ENCODE measurements at places on chromosomes 6 and 20.

DNA sequence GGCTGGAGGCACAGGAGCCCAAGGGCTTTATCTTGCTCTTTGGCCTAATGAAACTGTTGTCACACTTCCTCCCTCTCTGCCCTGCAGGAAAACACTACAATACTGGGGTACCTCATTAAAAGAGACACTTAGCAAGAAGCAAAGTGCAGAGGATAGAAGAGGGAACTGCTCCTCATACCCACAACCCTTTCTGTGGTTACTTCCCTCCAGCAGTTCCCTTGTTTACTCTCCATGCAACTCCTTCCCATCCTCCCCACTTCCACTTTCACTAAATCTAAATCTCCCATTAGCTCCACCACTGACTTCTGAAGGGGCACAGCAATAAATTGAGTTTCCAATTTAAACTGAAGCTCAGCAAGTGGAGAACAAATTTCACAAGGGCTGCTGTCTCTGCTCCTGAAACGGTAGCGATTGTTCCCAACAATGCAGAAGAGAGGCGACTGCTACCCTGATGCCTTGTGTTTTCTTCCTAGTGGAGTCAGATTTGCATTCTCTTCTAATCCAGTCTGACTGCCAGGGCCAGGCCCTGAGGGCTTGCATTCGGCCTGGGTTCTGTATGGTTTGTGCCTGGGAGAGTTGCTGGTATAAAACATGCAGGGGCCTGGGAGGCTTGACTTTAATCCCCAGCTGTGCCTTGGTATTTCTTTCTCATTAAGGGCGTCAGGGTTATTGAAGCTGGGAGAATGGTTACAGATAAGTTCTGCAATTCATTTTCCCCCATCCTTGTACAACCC lies 454.7 kb downstream of the TFAP2B start:
- no peak for DNase-seq

- no peak for DNase-seq
Measured at GRCh38 chr6:154478701-154479060, 31.8 kb downstream of the CNKSR3 start.

DNA sequence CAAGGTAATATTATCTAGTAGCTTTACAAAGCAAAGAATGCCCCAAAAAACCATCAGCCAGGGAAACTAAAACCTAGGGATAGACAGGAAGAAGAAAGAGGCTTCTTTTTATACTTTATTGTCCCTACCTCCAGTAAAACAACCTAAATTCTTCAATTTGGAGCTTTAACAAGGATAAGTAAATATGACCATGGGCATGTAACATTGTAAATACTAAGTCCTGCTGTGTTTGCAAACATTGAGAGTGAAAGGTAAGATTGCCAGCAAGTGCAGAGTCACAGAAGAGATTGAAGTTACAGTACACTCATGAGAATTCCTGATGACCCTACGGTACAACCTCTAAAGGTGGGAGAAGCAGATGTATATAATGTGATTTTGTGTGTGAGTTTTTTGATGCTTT lies 117.2 kb downstream of the FOXO3 start:
- DNase-seq: no peak

DNA sequence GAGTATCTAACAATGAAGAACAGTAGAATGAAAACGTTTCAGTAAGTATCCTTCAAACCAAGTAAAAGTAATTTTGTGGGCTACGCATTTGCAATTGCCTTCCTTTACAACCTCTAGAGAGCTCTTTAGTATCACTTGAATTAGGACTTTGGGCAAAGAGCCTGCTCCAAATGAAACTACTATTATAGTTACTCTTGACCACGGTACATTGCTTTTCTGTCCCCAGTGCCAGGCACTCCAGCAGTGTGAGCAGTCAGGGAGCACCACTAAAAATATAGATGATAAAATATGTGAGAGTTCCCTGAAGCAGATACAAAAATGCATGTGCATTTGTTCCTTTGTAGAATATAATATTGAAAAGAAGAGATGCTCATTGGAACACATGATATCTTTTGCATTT lies 450.1 kb upstream of the MANEA start:
- DNase-seq: no peak

GRCh38 chr6:32825966-32826365 lies 9.2 kb upstream of the HLA-DOB start:
- no peak for DNase-seq

DNA sequence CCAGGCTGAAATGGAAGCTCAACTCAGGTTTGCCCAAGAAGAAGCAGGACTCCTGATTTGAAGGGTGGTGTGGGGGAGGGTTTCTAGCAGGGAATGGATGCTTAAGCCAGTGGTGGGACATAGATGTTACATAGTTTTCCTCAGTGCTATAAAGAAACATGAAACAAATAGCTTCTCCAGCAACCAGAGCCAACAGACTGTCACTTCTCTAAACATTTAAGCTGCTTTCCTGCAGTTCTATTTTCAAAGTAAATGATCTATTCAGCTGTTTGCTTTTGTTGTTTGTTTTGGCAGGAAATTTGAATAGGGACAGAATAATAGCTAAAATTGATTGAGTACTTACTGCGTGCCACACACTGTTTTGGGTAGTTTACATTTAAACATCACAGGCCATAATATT lies 169.0 kb downstream of the UST start:
- DNase-seq: no peak

- DNase-seq: no peak
Measured at GRCh38 chr20:50101281-50101680, 11.7 kb downstream of the UBE2V1 start.

All from stimulated activated CD4-positive, alpha-beta T cell treated with anti-CD3 and anti-CD28 coated beads, Interleukin-15, amount 100 ng/mL, for 1 hour (primary cell).